Pons (tissue), 1 donor: ENCODE measurements at places on chromosomes 6 and 20.

GRCh38 chr20:42961771-42962170 lies 227.9 kb downstream of the PTPRT start:
- no peak for DNase-seq

DNA sequence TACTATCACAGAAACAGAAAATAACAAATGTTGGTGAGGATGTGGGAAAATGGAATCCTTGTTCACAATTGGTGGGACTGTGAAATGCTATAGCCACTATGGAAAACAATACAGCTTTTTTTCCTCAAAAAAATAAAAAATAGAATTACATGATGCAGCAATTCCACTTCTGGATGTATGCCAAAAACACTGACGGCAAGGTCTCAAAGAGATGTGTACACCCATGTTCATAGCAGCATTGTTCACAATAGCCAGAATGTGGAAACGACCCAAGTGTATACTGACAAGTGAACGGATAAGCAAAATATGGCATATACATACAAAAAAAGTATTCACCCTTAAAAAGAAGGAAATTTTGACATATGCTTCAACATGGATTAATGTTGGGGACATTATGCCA lies 213.4 kb downstream of the KHDC1L start:
- no peak for DNase-seq

DNA sequence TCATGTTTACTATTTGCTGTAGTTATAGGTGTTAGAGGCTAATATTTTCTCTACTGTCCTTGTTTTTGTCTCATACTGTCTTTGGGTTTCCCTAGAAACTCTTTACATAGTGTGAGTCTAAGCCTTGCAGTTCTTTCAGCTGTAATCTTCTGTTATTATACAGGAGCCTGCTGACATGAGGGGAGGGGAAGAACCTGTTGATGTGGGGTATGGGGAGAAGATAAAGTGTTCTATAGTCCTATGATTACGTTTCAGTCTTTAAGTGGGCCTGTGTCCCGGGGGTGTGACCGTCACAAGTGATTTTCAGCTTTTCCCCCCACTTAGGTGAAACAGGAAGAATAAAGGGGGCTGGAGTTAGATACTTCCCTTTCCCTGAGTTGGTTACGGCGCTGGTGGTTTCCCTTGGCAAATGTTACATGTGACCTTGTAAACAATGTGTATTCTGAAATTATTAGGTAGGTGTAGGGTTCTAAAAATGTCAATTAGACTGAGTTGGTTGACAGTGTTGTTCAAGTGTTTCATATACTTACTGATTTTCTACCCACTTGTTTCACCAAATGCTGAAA lies 41.3 kb downstream of the REV3L start:
- DNase-seq = peak; percentile 45

DNA sequence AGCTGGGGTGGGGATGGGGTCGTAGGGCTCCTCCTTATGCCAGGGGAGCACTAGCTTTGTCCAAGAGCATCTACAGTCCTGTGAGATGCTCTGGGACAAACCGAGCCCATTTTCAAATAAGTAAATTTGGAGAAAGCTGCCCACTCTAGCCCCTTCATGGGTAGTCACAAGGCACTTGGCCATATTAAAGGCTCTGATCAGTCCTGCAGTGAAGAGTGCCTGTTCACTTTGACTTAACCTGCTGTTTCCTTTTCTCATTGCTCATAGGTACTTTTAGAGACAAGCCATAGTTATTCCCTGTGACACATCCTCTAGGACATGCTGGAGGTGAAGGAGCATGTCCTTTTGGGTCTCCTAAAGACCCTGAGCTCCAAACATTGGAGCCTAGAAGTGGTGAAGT lies 38.4 kb downstream of the FAM110A start:
- no peak for DNase-seq
